ENCODE measurements at places on chromosomes 2 and 18. TPM values are rescaled to one million over a fixed set of nuclear protein-coding genes. Genes with fewer than 3 reads are reported as not detected.

Gene NETO1
- 20.0 TPM for polyA plus RNA-seq

Gene CYTIP
- not detected for polyA plus RNA-seq

Gene GATA6
- polyA plus RNA-seq = not detected

Gene KRTCAP3
- polyA plus RNA-seq = 12.7 TPM

Gene IL1R2
- polyA plus RNA-seq = not detected

Gene DNER
- polyA plus RNA-seq = 2,466 TPM

Gene MEIS1
- 9.2 TPM for polyA plus RNA-seq

Gene ANO7
- polyA plus RNA-seq = not detected

Gene CYP27A1
- polyA plus RNA-seq = 3.6 TPM

Gene ALPG
- not detected for polyA plus RNA-seq

Gene GKN2
- polyA plus RNA-seq = not detected

Gene SPDYA
- polyA plus RNA-seq = 2.3 TPM

Gene ST8SIA3
- polyA plus RNA-seq = 381 TPM

Gene TRIM54
- polyA plus RNA-seq = not detected

Gene STAT4
- polyA plus RNA-seq = 31.0 TPM

Gene MDH1B
- 11.8 TPM for polyA plus RNA-seq

Gene LRATD1
- polyA plus RNA-seq = 1.2 TPM

Gene SLC4A5
- not detected for polyA plus RNA-seq

Data from Purkinje cell (primary cell).